ENCODE measurements at places on chromosomes 7 and 10. TPM values are rescaled to one million over a fixed set of nuclear protein-coding genes. Genes with fewer than 3 reads are reported as not detected.

Gene NUTM2B
- not detected for total RNA-seq

Gene C10orf105
- not detected for total RNA-seq

Gene ACHE
- total RNA-seq = 0.54 TPM

Gene RABGEF1
- 15.1 TPM for total RNA-seq

Gene GPNMB
- 1.3 TPM for total RNA-seq

Gene GCK
- not detected for total RNA-seq

Gene CYP3A5
- not detected for total RNA-seq

Gene KAZALD1
- total RNA-seq = 0.40 TPM

Gene ZSCAN21
- 8.3 TPM for total RNA-seq

Gene PTF1A
- total RNA-seq = not detected

Gene SEMA3D
- 3.2 TPM for total RNA-seq

Gene PLCE1
- total RNA-seq = 0.13 TPM

Gene ABCB4
- total RNA-seq = 2.1 TPM

Gene AKR1C4
- total RNA-seq = not detected

Gene CRHR2
- not detected for total RNA-seq

Gene CPA2
- not detected for total RNA-seq

Gene NRP1
- total RNA-seq = 134 TPM

Gene LRRTM3
- total RNA-seq = not detected

All from mammary microvascular endothelial cell (primary cell).